ENCODE measurements at places on chromosomes 6 and 20. TPM values are rescaled to one million over a fixed set of nuclear protein-coding genes. Genes with fewer than 3 reads are reported as not detected.
A peak's percentile ranks its signal among the peaks of the same experiment; 100 is the strongest.

OLIG3 gene
- not detected for total RNA-seq

C6orf132 gene
- total RNA-seq, result 1.4 TPM

BMP5 gene
- 0.93 TPM for total RNA-seq

GRM1 gene
- 6.7 TPM for total RNA-seq

TMEM30A gene
- total RNA-seq, result 52.3 TPM

NANP gene
- 2.7 TPM for total RNA-seq

MTCH1 gene
- 162 TPM for total RNA-seq

DNA sequence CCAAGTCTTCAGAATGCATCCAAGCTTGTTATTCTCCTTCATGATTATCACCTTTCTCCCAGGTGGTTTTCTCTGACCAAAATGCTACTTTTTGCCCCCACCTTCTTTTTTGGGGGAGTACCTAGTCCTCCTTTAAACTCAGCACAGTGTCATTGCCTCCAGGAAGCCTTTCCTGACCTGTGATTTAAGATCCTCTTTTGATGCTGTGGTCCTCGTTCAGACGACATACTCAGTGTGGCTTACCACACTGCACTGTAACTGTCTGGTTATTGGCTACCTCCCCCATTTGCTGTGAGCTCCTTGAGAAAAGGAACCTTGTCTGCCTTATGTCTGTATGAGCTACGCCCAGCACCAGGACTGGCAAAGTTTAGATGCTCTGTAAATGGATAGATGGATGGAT is 14.6 kb downstream of the SAYSD1 start:
- no peak for DNase-seq

GRCh38 chr20:25084626-25085187 is 2.8 kb upstream of the VSX1 start:
- DNase-seq, result no peak

GRCh38 chr20:33832103-33832804 is 21.1 kb downstream of the CHMP4B start:
- no peak for DNase-seq

DNA sequence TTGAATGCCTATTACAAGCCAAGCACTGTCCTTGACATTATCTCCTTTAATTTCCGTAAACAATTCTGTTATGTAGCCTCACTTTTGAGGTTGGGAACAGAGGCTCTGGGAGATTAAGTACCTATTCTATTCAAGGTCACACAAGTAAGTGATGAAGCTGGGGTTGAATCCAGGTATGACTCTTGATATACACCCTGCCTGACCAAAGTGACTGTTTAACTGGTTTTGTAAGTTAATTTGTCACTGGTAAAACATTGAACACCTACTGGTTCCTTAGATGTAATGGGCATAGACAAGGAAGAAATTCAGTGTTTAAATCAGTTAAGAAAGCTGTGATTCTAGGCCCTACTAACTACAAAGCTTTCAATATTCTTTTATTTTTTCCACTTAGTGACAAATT is 22.9 kb downstream of the GTF2H5 start:
- no peak for DNase-seq

DNA sequence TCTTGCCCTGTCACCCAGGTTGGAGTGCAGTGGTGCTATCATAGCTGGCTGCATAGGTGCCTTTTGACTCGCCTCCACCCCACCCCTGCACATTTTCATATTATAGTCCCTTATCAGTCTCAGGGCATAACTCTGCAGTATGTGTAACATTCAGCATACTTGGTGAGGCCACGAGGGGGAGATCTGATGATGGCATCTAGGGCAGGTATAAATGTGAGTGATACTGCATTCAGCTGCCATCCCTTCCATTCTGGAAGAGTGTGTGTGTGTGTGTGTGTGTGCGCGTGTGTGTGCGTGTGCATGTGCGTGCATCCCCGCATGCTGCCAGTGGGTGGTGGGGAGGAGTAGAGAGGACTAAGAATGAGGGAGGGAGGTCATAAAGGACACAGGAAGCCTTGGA is 81.4 kb downstream of the JARID2 start:
- DNase-seq, result no peak

DNA sequence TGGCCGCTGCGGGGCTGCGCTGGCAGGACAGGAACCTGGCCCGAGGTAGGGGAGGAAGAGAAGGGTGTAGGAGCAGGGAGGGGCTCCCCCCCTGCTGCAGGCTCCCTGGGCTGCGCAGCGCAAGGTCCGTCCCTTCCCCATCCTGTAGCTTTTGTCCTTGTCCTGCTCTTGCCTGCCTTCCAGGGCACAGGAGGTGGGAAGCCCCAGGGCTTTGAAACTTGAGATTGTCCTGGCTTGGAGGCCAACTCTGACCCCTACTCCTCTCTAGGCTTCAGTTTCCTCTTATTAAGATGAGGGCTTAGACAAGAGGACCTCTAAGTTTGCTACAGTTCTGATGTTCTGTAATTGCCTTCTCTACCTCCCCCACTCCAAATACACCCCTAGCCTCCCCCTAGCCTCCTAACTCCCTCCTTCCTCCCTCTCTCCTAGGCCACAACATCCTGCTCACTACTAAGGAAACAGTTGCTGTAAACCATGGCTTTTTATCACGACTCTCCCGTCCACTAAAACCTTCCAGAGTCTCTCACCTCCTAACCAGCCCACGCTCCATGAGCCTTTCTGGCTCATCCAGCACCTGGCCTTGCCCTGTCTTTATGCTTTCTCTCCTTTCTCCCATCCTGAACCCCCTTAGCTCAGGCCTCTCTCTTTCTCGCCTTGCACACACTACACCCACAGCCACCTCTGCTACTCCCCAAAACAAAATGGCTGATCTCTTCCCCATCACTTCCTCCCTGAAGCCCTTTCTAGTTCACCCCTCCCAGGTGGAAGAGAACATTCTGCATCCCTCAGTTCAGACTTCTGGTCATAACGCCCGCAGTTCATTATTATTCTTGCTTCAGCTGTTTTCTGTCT is 10.2 kb downstream of the UNC5CL start:
- DNase-seq, result no peak

DNA sequence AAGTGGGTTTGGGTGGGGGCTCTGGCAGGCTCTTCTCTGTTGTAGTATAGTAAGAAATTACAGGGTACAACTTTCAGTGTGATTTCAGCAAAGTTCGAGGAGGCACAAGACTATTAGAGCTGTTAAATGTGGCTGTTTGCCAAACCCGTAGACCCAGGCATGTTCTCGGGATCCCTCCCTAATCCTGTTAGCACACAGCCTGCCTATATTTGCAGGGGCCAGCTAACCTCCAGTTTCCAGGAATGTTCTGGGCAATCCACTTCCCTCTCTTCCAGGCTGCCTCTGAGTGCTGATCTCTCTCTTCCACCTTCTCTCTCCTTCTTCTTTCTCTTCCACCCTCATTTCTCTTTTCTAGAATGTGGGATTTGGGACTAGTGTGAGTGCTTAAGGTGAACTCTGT is 34.8 kb upstream of the ZFP64 start:
- no peak for DNase-seq

- DNase-seq, result peak; percentile 72
Observed at GRCh38 chr6:2480267-2480966, 235.0 kb upstream of the GMDS start.
